ENCODE measurements at places on chromosomes 4 and X.

DNA sequence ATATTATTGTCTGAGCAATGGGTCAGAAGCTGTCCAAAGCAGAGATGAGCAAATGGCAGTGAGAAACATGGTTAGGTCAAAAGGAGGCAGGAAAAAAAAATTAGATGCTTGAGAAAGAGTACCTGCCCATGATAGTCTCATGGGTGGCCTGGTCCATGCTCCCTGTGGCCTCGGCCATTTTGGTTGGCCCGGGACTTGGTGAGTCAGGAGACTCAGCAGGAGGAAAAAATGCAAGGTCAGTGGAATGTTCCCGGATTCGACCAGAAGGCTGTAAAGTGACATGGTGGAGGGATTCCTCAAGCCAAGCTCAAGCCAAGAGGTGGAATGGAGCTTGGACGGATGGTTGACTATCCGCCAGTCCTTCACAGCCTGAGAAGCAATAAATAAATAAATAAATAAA, 236.7 kb downstream of the ASMT start:
- no peak for DNase-seq

DNA sequence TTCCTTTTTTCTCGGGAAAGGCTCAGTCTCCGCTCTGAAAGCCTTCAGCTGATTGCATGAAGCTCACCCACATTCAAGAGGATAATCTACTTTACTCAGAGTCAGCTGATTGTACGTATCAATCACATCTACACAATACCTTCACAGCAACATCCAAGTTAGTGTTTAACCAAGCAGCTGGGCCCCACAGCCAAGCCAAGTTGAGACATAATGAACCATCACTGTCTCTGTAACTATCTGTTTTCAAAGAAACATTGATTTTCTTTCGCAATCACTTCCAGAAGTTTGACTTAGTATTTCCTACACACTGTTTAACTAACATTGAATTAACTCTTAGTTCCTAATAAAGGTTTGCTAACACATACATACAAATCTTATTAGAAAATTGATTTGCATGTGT, 40.3 kb downstream of the RWDD4 start:
- no peak for DNase-seq

DNA sequence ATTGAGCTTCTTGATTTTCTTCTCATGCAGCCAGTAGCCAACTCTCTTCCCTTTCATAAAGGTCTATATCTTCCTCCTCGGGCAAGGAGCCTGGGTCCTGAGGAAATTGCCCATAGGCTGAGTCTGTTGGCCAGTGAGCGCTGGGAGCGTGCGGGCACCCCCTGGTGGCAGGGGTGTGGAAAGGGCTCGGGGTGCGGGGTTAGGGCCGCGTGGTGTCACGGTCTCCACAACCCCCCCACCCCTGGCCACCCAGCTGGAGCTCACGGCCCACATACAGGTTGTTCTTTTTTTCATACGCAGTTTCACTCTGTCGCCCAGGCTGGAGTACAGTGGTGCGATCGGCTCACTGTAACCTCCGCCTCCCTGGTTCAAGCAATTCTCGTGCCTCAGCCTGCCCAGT, 13.1 kb downstream of the RBM10 start:
- no peak for DNase-seq

DNA sequence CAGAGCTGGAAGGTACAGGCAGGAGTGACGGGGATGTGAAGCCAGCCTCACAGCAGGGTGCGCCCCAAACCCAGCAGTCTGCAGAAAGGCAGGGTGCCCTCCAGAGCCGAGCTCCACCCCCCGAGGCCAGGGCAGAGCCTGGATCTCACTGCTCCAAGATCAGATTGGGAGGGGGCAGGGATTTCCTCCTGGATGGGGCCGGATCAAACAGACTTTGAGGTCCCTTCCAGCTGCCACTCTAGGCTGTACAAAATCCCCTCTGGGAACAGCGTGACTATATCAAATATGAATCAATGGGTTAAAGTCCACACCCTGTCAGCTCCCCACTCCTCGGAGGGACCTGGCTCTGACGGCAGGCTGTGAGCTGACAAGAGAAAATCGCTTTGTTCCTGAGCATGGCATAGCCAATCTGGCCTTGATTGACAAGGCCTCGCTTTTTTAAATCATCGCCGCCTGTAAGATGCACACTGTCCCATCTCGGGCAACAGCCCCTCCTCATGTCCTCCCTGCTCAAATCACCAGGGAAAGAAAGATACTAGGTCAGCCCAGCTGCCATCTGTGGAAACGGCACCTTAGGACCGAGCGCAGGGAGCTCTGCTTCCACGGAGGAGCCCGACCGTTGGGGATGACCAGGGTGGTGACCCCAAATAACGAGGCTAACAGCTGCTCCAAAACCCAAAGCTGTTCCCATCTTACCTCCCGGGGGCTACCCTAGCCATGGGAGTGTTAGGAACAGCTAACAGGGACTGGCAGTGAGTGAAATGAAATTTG, 39.9 kb downstream of the PSAPL1 start:
- no peak for DNase-seq

DNA sequence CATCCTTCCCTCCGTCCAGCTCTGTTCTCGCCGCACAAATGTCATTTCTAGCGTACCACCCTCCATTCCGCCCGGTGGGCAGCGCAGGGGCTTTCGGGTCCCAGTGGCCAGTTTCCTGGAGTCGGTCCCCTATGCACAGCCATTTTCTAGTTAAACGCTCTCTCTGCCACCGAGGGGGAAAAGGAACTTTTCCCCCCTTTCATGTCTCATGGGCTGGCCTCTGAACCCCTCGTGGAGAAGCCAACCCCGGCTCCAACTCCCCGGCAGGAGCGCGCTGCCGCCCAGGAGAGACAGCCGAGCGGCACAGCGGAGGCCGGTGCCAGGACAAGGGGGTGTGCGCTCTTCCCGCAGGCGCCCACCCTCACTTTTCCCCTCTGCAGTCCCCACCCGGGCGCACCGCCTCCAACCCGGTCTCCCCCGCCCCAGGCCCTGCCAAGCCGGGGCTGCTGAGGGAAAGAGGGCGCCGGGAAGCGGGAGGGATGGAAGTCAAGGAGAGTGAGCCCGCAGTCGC, 662 bp downstream of the APBB2 start:
- no peak for DNase-seq

GRCh38 chr4:15525080-15525479, 55.4 kb downstream of the CC2D2A start:
- DNase-seq = no peak

- no peak for DNase-seq
These were observed 89.8 kb downstream of the PHKA2 start for GRCh38 chrX:18894156-18894555.

DNA sequence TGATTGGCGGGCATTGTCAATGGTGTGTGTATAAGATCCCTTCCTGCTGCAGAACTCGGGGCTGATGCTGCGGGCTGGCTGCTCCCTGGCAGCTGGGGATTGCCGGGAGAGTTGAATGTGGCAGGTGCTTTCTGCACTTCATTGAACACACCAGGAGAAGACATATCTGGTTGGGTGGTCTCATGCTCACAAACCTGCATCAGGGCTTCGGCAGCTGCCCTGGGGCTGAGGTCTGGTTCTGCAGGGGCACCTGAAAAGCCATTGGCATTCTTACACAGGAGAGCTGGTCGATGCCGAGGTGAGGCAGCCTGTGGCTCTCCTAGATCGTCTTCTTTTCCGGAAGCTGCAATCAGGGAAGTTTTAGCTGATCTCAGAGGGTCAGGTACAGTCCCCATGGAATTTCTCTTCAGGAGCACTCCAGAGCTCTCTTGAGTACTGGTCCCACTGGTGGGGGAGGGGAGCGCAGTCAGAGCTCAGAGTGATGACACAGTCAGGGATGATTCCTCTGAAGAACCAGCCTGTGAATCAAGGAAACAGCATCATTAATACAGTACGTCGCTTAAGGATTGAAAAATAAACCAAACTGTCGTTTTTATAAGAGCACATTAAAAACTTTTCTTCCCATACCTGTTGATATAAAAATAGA, 57.8 kb downstream of the GPRIN3 start:
- DNase-seq = no peak

GRCh38 chrX:78102091-78102490, 2.0 kb upstream of the PGK1 start:
- DNase-seq = no peak

GRCh38 chrX:129823115-129823514, 20.6 kb downstream of the ZDHHC9 start:
- DNase-seq = peak; percentile 18

GRCh38 chr4:86414686-86415085, 54.8 kb upstream of the MAPK10 start:
- no peak for DNase-seq

- DNase-seq = no peak
These were observed 763.6 kb upstream of the AGA start for GRCh38 chr4:178205826-178206225.

GRCh38 chr4:63556332-63556731, 852.9 kb downstream of the TECRL start:
- DNase-seq = no peak

- DNase-seq = no peak
These were observed 22.7 kb upstream of the OGT start for GRCh38 chrX:71510161-71510560.

GRCh38 chr4:107153228-107153627, 117.1 kb upstream of the DKK2 start:
- DNase-seq = no peak

DNA sequence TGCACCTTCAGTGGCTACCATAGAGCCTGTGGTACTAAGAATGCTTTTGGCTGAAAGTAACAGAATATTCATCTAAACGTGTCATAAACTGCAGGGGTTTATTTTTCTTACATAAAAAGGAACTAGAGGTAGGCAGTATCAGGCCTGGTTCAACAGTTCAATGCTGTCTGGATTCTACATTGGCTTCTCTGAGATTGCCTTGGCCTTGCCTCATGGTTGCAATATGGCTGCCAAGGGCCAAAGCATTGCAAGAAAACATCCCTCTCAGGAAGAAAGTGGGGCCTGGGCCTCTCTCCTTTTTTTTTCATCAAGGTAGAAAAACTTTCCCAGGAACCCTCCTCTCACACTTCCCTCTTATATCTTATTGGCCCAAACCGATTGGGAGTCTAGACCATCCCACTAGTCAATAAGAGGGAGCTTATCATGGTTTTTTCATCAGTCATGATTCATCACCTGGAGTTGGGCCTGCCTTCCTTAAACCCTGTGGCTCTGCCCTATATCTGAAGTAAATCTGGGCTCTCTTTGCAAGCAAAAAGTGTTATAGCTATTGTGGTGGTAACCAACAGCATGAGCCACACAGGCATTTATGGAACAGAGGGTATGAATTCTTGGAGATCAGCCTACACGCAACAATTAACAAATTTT, 1.8 kb upstream of the DOCK11 start:
- no peak for DNase-seq

- DNase-seq = no peak
These were observed 277.9 kb downstream of the ADGRA3 start for GRCh38 chr4:22237846-22238494.

DNA sequence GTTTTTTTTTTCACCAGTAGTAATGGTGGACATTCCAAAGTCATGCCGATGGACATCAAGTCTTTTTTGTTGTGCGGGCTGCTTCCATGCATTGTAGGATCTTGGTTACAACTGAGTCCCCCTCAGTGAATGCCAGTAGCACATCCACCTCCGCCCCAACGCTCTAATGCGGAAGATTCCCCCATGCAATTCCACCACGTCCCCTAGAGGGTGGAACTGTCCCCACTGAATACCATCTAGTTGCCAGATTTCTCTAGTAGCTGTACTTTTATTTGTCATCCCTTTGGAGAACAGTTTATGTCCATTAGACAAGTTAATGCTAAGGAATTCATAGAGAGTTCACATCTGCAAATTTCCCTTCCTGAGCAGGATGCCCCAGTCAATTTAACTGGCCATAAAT, 6.7 kb downstream of the SHISA3 start:
- DNase-seq = no peak

GRCh38 chrX:23633834-23634580, 33.3 kb upstream of the PRDX4 start:
- DNase-seq = no peak

DNA sequence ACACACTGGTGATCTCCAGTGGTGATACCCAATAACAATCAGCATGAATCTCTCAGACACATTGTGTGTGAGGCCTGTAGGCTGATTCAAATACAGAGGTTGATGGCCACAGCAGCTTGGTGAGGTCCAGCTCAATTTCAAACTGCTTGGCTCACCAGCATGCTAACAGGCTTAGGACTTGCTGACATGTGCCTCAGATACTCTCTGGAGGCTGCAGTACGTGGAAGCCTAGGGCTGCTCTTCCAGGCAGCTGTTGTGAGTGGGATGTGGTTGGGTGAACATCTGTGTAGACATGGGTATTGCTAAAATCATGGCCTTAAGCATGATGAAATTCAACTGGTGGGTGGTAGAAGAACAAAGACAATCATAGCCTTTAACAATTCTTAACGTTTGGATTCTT, 4.3 kb downstream of the CXCL9 start:
- no peak for DNase-seq

- DNase-seq = peak; percentile 20
These were observed 288.5 kb upstream of the ZCCHC13 start for GRCh38 chrX:74015379-74016019.

GRCh38 chr4:11746734-11747133, 318.0 kb upstream of the HS3ST1 start:
- no peak for DNase-seq

DNA sequence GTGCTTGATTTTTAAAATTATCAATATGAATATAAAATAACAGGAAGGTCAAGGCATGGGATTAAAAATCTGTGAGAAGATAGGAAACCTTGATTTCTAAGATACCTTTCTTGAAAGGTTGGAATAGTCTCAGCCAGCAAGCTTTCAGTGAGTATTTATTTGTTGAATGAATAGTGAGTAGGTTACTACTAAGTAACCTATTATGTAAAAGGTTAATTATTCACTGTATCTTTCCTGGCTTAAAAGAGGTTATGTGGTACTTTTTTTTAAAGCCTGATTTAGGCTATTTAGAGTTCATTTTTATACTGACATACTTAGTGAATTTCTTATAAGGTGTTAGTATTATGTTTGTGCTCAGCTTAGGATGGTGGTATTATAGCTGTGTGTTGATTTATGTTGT, 123.5 kb downstream of the PTPN13 start:
- DNase-seq = no peak

- no peak for DNase-seq
These were observed 53.6 kb downstream of the CORIN start for GRCh38 chr4:47784222-47784621.

- DNase-seq = no peak
These were observed 50.2 kb upstream of the TADA2B start for GRCh38 chr4:6992728-6993677.

DNA sequence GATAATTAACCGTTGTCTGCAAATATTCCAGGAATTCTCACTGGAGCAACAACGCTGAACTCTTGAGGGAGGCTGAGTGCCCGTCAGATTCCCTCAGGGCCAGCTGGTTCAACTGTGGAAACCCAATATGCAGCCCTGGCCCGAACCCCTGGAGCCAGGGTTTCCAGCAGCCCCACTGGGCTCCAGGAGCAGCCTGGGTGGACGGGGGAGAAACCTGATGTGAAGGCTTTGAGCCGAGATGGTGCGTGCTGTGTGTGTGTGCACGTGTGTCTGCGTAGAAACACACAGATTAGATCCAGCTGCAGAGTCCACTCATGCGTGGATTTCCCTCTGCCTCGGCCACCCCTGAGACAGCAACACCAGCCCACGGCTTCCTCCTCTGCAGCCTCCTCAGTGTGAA, 19.4 kb upstream of the SLC25A6 start:
- no peak for DNase-seq

GRCh38 chr4:28555866-28556265, 1695.2 kb downstream of the STIM2 start:
- no peak for DNase-seq
